Breast epithelium (tissue), 4 donors: ENCODE measurements at places on chromosomes 2 and 18. TPM values are rescaled to one million over a fixed set of nuclear protein-coding genes. Genes with fewer than 3 reads are reported as not detected.
A peak's percentile ranks its signal among the peaks of the same experiment; 100 is the strongest.

The SPDYA gene
- 0.98 TPM for total RNA-seq

The GKN1 gene
- total RNA-seq, result not detected

The CYS1 gene
- 2.4 TPM for total RNA-seq

DNA sequence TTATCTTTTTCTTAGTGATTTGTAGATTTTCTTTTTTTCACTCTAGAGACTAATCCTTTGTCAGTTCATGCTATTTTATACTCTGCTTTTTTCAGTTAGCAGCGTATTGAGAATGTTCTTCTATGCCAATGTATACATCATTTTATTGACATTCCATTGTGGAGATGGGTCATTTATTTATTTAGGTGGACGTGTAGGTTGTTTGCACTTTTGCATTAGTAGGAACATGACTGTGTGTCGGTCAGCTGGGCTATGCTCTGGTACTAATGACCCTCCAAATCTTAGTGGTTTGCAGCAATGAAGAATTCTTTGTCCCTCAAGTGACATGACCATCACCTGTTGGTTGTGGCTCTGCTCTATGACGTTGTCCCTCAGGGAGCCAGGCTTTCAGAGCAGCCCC lies 33.6 kb downstream of the HPCAL1 start:
- no peak overlapping the region for H3K4me3 ChIP-seq
- H3K27ac ChIP-seq, result no peak overlapping the region
- H3K4me1 ChIP-seq, result no peaks in the 10 kb centered on the region
- H3K36me3 ChIP-seq, result no peaks in the 10 kb centered on the region
- DNase-seq, result no peak

DNA sequence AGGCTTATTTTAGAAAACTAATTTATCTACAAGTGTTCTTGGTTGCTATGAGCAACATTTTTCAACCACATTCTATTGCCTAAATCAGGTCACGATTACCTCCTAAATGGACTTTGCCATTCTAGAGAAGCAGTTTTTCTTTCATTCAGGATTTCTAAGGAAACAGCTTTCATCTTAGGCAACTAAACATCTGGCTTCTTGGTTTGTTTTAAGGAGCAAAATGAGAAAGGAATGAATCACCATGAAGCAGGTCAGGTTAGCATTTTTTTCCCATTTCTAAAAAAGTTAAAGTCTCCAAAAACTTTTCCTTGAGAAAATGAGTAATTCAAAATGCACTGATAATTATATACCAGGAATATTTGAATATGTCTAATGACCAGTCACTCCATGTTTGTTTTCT lies 114.8 kb downstream of the GAREM1 start:
- H3K36me3 ChIP-seq, result no peaks in the 10 kb centered on the region
- peak overlapping the region; percentile 12 for H3K27ac ChIP-seq
- no peak for DNase-seq
- no peaks in the 10 kb centered on the region for H3K4me1 ChIP-seq

DNA sequence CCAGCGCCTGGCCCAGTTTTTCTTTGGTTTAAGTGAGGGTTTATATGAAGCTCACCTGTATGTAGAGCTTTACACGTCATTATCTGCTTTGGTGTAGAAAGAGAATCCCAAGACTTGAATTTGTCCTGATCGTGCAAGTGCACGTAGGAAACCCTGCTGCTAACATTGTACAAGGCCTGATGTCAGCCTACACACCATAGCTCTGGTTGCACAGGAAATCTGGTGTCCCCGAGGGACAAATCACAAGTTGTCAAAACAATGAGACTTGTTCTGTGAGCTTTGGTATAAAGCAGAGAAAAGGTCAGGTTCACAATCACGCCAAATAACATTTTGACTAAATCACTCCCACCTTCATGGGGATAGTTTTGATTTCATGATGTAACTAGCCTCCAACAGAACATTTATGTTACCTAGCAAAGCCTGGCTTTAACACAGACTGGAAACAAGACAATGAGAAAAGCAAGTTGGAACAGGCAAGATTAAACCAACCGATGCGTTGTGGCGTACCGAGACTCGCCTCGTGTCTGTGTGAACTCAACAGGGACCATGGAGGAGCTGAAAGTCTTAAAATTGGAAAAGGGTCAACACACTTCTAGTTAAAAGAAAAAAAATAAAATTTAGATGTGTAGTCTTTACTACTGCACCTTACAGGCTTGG lies 41.4 kb downstream of the ZAP70 start:
- H3K27me3 ChIP-seq, result no peaks in the 10 kb centered on the region
- H3K27ac ChIP-seq, result no peak overlapping the region
- no peak overlapping the region for H3K4me3 ChIP-seq
- DNase-seq, result no peak
- no peaks in the 10 kb centered on the region for H3K36me3 ChIP-seq
- H3K4me1 ChIP-seq, result no peaks in the 10 kb centered on the region

DNA sequence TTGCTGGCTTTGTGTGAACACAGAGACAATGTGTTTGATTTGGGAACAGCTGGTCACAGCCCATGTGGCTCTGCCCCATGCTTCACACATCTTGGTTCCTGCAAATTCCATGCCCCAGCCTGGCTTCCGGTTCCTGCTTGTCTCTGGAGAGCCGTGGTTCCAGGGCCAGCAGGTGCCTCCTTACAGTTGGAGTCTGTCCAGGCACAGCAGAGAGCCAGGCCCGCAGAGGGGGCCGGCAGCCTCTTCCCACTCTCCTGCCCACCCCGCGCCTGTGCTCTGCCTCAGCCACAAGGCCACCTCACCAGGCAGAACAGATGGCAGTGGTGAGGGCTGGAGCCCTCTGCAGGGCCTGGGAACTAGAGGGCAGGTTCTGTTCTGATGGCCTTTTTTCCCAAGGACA lies 81.5 kb downstream of the LDLRAD4 start:
- no peaks in the 10 kb centered on the region for H3K36me3 ChIP-seq
- H3K27me3 ChIP-seq, result no peaks in the 10 kb centered on the region
- H3K27ac ChIP-seq, result no peak overlapping the region
- H3K4me1 ChIP-seq, result no peaks in the 10 kb centered on the region

DNA sequence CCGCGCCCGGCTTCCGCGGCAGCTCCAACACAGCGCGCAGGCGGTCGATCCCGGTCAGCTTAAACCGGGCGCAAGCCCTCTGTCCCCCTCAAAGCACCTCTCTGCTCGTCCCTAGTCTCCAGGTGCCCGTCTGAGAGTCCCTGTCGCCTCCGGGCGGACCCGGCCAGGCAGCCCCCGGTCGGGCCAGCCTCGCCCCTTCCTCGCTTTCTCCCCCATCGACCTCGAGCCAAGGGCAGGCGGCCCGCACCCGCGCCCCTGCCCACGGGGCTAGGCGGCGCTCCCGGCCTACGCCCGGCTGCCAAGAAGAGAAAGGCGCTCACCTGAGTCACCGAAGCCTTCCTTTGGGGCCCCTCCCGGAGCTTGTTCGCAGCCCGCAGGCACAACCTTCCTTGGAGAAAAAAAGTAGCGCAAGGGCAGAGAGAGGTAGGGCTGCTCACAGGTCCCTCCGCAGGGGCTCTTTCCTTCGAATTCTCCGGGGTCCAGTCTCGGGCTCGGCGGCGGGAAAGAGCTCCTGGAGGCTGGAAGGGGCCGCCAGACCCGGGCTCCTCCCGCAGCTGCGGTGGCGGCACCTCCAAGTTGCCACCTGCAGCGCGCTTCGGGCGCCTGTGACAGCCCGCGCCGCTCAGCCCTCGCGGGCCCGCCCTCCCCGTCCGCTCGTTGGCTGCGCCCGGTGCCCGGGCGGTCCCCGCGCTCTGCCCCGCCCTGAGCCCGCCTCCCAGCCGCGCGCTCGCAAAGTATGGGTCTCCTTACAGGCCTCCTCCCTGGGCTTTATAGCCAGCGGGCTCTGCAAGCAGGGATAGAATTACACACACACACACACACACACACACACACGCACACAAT lies 86.5 kb upstream of the EPB41L3 start:
- no peaks in the 10 kb centered on the region for H3K36me3 ChIP-seq
- no peaks in the 10 kb centered on the region for H3K27me3 ChIP-seq
- H3K27ac ChIP-seq, result peak overlapping the region; percentile 56
- H3K4me3 ChIP-seq, result peak overlapping the region; percentile 90
- H3K4me1 ChIP-seq, result peaks cover 5% of the 10 kb centered on the region

- peaks cover 7% of the 10 kb centered on the region for H3K4me1 ChIP-seq
- DNase-seq, result no peak
- H3K4me3 ChIP-seq, result peak overlapping the region; percentile 76
- peak overlapping the region; percentile 97 for H3K27ac ChIP-seq
- H3K27me3 ChIP-seq, result no peaks in the 10 kb centered on the region
- no peaks in the 10 kb centered on the region for H3K36me3 ChIP-seq
Measured at GRCh38 chr2:237472909-237473877, 13.9 kb upstream of the MLPH start.

DNA sequence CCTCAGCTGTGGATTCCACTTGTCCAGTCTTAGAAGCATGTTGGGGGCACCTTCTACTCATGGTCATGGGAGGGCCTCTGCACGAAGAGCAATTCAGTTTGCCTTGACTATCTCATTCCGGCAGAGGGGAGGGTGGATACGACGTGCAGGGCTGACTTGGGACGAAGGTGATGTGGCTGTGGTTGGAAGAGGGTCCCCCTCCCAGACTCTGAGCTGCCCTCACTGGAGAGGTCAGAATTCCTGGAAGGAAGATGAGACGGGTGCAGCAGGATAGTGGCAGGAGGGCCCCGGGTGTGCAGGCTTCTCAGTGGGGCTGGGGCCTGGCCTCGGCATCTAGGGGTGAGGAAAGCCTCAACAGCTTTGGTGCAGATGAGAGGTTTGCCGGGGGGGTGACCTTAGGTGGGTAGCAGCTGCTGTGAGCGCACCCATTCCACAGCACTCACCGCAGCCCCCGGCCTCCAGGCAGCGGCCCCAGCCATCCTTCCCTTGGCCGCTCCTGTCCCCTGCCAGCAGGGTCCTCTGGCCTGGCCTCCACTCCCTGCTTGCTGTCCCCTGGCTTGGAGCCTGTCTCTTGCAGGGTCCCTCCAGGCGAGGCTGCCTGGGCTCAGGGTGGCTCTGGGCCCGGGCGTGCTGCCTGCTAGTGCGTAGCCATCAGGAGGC lies 3.2 kb downstream of the RNPEPL1 start:
- peaks cover 7% of the 10 kb centered on the region for H3K4me1 ChIP-seq
- no peak for DNase-seq
- no peak overlapping the region for H3K27ac ChIP-seq
- no peak overlapping the region for H3K4me3 ChIP-seq
